T-helper 1 cell (primary cell): ENCODE measurements at places on chromosomes 1 and 21.

- DNase-seq: peak; percentile 25
Measured at GRCh38 chr21:43921571-43921978, 56.6 kb downstream of the AGPAT3 start.

DNA sequence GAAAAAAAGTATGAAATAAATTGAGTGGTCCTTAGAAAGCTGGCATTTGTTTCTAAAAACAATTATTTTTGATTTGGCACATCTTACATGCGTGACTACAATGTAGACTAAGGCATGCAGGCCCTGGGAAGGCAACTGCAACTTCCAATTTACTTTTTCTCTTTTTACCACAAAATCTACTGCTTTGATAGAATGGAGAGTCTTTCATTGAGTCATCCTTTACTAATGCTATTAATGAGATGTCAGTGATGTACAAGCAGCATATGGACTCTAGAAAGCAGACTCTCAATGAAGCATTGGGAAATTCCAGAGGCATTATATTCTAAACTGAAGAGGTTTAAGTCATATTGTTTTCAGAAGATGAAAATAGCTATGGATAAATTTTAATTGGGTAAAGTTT, 29.6 kb upstream of the PRRX1 start:
- no peak for DNase-seq

DNA sequence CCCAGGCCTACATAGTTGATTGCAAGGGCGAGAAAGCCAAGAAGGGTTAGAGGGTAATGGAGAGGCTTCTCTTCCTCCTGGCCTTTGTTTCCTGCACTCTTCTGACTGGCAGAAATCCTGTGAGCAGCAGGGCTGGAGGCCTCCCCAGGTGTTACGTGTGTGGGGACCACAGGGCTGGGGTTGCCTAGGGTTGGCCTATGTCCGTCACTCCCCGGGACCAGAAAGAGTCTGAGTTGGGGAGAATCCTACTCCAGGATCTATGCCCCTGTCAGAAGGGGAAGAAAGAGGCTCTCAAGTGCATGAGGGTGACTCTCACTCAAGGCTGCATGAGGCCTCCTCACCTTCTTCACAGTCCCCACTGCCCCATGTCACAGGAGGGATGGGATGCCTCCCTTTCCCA, 38.5 kb downstream of the IGFN1 start:
- no peak for DNase-seq

DNA sequence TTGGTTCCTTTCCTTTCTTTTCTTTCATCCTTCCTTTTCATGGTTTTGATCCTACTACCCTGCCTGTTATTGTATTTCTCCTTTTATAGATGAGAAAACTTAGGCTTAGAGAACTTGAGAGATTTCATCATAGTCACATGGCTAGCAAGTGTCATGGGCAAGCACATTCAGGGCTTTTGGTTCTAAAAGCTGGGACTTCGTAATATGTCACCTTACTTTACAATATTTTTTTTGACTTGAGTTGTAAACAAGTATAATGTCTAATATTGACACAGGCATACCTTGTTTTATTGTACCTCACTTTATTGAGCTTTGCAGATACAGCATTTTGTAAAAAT, 70.7 kb downstream of the MTR start:
- DNase-seq: no peak

- no peak for DNase-seq
Measured at GRCh38 chr1:172219966-172220365, 200.5 kb upstream of the C1orf105 start.

DNA sequence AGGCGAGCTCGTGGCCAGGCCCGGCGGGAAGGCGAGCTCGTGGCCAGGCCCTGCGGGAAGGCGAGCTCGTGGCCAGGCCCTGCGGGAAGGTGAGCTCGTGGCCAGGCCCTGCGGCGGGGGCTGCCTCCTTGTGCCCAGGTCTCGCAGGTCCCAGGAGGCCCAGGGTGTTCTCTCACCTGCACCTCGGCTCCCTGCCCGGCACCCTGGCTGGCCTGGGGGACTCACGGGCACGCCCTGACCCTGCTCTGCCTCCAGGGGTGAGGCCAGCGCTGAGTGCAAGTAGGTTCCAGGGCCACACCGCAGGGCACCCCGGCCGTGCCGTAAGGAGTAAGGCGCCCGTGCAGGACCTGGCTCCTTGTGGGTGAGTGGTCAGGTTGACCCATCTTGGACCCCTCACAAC, 4.4 kb downstream of the SDF4 start:
- DNase-seq: no peak

GRCh38 chr1:34129630-34130029, 35.4 kb downstream of the CSMD2 start:
- DNase-seq: no peak

DNA sequence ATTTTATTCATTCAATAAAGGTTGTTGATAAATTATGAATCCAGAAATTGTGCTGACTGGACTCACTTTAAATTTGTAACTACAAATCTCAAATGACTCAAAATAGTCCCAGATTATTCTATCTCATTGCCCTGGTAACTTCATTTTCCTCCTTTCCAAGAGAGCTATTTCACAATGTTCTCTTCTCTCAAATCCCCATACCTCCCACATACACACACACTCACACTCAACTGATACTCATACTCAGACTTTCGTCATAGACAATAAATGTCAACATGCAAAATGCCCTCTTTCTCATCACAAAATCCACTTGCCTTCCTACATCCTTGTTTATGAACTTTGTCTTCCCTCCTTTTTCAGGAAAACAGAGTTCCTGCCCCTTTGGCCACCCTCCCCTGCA, 33.3 kb downstream of the EXTL2 start:
- no peak for DNase-seq

DNA sequence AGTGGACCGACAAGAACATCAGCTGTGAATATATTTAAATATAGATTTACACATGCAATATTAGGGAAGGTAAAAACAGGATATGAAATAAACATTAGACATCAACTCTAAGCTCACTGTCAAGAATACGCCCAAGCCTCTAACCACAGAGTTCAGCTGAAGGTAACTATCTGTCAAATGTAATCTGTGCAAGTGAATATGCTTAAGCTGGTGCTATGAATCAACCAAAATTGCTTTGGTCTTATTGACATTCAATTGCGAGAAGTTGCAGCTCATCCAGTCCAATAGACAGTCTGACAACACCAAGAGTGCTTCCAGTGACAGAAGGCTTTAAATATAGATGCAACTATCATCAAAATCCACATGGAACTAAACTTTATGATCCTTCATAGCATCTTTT, 32.3 kb downstream of the USH2A start:
- DNase-seq: no peak

- DNase-seq: no peak
Measured at GRCh38 chr1:203321273-203322052, 16.1 kb downstream of the BTG2 start.

DNA sequence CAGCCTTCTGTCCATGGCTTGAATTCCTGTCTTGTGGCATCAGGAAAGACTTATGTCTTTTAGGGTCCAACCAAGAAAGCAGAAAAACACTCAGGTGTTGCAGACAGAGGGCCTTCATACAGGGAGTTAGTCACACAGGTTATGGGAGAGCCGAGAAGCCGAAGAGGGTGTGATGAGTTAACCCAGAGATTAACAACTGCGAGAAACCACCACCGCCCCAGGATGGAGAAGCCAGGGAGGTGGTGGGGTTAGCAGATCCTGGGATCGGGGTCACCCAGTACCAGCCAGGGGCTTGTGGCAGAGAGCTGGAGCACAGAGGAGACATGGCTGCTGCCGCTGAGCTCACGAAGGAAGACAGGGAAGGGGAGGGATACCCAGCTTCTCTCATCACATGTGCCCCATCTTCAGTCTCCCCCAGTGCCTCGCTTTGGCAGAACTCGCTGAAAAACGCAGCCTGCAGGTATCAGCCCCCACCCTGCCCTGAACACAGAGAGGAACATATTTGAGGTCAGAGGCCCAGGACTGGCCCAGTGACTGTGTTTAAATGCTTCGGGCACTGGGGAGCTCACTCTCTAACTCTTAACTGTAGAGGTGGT, 58.7 kb downstream of the RUNX3 start:
- DNase-seq: no peak

- no peak for DNase-seq
Measured at GRCh38 chr1:152398812-152399698, 15.0 kb downstream of the CRNN start.

DNA sequence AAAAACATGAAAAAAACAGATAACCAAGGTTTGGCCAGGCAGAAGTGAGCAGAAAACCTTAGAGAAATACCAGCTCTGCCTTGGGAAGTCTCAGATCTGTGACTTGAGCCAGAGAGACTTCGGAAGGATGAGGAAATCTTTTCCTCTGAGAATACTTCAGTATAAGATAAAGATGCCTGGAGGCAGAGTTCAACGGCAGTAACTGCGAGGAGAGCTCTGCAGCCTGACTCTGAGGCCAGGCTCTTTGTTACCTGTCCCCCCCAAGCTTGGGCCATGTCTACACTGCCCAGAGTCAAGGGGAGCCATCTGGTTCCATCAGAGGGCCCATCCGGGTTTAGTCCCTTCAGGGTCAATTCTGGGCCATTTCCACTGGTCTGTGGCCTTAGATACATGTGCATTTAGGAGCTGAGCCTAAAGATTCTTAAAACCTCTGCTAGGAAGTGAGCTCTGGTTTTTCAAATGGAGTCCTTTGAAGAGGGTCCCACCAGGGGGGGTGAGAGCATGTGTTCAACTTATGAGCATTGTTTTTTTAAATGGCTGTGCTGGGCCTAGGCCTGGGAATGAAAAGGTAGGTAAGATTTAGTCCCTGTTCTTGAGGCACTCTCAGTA, 8.7 kb downstream of the KIRREL1 start:
- DNase-seq: no peak

DNA sequence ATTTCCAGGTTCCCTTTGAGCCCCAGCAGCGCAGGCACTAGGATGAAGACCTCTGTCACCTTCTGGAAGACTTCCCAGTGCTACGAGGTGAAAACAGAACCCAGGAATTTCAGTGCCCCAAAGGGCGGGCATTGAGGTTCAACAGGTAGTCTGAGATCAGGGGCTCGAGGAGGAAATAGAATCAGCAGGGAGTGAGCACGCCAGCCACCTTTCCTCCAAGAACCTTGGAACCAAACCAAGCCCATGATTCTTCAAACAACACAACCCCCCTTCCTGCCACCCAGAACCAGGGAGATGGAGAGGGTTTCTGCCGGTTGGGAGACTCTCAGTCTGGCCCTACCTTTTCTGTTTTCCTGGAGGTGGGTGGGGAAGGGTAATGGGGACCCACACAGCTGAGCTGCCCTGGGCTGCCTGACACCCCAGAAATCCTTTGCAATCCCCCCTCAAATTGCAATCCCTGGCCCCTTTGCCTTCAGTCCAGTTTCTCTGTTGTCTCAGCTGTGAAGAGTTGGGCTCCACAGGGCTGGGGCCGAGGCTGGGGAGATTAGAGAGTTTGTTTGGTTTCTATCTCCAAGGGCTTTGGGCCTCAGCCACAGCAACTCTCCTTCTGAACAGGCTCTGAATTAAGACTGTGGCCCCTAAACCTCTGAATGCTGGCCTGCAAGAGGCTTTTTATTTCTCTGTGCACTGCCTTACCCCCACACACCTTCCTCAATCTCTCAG, 11.9 kb downstream of the SLC41A1 start:
- no peak for DNase-seq

- DNase-seq: no peak
Measured at GRCh38 chr1:160210561-160210960, 5.4 kb downstream of the PEA15 start.

DNA sequence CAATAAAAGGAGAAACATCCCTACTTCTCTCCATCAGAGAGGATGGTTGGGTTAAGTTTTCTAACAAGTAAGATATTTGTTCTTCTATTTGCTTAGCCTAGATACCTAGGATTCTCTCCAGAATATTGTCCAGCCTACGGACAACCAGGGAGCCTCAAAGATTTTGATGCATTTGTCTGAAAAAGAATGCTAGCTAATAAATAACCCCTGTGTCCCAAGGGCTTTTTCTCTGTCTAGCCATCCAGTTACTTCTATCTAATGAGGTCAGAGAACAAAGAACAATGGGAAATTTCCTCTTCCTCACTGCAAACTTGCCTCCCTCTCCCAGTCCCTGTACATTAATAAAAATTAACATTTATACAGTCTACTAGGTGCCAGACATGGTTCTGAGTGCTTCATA, 810 bp downstream of the RGS5 start:
- DNase-seq: no peak

DNA sequence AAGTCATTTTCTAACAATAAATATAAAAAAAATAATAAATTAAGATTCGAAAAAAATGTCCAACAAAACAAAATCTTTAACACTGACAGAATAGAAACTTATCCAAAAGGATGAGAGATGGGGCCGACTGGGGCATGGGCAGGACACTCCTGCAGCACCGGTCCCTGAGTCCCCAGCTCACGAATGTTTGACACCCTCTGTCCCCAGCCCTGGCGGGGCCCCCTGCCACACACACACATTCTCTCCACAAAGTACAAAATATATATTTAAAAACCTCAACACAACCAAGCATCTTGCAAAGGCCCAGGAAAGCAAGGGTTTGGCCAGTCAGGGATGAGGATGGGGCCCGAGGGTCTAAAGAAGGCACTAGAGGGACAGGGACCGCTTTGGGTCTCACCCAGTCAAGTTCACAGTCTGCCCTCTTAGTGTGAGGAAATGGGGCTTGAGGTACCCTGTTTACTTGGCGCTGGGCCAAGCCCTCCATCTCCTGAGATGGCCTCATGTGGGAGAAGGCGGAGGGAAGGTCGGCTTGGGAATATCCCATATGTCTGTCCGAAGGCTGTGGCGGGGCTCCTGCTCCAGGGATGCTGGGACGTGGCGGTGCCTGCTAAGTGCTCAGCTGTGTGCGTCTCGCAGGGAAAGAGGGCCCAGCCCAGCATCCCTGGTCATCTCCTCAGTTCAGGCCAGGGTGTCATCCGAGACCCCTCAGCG, 31.3 kb downstream of the EPHA2 start:
- DNase-seq: no peak

- DNase-seq: no peak
Measured at GRCh38 chr1:19828546-19828945, 13.5 kb upstream of the RNF186 start.
